Stimulated activated CD4-positive, alpha-beta T cell treated with anti-CD3 and anti-CD28 coated beads, Interleukin-15, amount 100 ng/mL, for 24 hours (primary cell): ENCODE measurements at places on chromosomes 2 and 18.

DNA sequence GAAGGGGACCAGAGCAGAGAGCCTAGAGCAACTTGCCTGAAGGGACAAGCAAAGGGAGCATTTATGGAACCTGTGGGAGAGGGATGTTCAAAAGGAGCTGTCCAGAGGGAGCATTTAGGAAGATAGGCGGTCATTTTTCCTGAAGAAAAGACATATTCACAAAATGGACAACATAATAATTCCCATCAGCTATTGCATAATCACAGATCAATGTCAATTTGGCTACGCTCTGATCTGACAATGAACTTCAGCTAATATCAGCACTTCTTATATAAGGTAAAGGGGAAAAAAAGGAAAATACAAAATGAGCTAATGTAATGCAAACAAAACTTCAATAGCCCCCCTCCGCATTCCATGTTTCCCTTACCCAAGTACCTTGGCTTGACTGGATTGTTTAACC, 291.1 kb upstream of the CDH7 start:
- no peak for DNase-seq

- DNase-seq: no peak
Measured at GRCh38 chr2:25620077-25620476, 53.3 kb downstream of the DTNB start.

DNA sequence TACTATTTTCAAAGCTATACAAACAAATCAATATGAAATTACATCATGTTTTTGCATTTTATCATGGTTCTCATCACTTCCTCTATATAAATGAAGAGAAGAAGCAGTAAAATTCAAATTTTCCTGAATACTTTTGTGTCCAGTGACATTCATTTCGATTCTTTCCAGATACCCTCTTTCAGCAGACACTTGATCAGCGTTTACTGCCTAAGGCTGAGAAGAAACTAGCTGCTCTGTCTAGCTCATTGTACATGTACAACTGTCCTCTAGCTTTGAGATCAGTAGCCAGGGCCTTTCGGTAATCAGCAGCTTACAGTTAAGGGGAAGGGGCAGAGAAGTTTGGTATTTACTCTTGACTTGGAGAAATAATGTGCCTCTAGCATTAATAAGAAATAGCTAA, 4.8 kb downstream of the VRK2 start:
- DNase-seq: no peak

- DNase-seq: no peak
Measured at GRCh38 chr2:178401994-178402437, 49.0 kb downstream of the PRKRA start.

DNA sequence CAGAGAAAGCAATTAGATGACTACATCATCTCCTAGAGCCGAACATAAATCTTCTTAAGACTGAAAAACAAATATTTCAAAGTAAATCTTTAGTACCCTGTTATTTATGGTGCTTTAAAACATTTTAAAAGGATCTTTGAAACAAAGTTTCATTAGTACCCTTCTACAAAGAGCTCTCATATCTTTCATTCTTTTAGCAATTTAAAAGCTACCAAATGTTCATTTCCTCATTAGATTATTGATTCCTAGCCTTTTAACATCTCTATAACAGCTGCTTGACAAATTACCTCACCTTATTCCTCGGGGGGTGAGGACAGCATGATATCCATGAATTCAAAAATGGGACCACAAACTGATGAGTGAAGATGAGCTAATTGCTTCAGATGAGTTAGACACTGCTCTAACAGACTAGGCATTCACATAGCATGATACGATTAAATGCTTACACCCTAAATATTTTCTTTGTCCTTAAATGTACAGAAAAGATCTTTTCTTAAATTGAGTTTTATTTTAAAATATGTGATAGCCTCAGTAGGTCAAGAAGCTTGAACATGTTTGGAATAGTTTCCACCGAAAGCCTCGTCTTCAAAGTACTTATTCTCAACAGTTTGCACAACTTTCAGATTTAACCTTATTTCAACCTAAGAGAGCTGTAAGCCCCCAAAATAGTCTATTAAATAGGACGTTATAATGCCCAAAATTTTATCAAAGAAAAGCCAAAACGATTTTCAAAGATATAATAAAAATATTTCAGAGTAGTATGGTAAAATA, 2.1 kb downstream of the ATAD2B start:
- DNase-seq: no peak

DNA sequence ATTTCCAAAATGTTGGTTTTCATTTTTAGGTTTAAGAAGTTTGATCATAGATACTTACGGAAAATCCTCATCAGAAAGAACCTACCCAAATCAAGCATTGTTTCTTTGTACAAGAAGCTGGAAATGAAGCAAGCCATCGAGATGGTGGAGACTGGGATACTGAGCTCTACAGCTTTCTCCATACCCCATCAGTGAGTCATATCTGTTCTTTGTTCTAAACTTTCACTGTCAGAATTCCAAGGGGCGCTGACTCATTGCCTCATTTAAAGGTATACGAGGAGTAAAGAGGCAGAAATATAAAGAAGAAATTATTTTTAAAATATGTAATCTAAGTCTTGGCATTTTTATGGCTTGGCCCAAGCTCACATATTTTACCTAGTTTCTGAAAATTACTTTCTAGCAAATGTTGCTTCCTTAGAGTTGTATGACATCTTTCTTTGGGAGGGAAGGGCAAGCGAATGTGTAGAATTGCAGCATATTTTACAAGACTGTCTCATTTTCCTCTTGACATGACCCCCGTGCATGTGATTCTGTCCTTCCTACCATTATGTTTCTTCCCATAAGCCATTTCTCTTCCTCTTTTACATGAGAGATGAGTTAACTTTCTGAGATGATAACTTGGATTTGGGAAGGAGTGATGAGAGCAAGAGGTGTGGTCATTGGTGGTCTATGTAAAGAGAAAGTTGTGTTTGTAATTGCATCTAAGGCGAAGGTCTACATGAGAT, 41.2 kb downstream of the SLC9A4 start:
- no peak for DNase-seq

- DNase-seq: no peak
Measured at GRCh38 chr2:9451231-9451630, 23.1 kb upstream of the IAH1 start.

GRCh38 chr2:228869636-228870264, 401.3 kb downstream of the PID1 start:
- no peak for DNase-seq

- no peak for DNase-seq
Measured at GRCh38 chr18:61209801-61210200, 123.4 kb upstream of the CDH20 start.

DNA sequence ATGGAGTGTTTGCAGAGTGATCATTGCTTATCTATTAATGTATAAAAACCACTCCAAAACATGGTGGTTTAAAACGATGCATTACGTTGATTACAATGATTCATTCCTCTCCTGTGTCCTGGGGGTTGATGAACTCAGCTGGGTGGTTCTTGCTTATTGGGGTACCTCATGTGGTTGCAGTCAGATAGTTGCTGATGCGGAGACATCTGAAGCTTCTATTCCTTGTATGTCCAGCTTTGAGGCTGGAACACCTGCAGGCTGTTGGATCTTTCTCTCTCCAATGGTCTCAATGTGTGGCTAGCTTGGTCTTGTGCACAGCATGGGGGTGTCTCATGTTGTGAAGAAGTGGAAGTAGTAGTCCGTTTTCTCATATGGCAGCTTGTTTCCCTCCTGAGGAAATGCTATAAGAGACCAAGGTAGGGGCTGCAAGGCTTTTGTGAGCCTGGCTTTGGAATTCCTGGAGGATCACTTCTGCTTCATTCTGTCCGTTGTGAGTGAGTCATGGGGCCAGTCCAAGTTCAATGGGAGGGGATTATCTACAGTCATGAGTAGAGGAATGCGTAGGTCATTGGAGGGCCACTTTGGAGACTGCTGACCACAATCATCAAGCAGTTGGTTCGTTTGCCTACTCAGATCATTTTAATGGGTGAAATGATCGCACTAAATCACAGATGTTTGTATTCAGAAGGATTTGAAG, 601.0 kb downstream of the SLC4A3 start:
- DNase-seq: no peak

GRCh38 chr2:159246325-159246988, 40.0 kb downstream of the WDSUB1 start:
- DNase-seq: no peak

DNA sequence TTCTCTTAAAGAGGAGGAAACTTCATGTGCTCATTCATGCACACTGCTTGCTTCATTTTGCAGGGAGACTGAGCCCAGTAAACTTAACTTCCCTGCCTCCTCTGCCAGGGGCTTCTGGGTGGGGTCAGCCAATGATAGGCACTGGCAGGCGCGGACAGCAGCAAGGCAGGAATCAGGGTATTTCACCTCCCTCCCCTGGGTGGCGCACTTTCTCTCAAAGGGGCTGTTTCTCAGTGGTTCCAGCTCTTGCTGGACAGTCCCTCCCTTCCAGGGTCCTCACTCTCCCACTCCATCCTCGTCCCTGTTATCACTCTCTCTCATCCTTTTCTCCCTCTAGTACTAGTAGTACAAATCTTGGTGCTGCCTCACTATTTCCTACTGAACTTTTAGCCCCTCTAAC, 320.5 kb upstream of the ZNF521 start:
- no peak for DNase-seq

- no peak for DNase-seq
Measured at GRCh38 chr2:191417746-191418145, 172.5 kb downstream of the MYO1B start.

DNA sequence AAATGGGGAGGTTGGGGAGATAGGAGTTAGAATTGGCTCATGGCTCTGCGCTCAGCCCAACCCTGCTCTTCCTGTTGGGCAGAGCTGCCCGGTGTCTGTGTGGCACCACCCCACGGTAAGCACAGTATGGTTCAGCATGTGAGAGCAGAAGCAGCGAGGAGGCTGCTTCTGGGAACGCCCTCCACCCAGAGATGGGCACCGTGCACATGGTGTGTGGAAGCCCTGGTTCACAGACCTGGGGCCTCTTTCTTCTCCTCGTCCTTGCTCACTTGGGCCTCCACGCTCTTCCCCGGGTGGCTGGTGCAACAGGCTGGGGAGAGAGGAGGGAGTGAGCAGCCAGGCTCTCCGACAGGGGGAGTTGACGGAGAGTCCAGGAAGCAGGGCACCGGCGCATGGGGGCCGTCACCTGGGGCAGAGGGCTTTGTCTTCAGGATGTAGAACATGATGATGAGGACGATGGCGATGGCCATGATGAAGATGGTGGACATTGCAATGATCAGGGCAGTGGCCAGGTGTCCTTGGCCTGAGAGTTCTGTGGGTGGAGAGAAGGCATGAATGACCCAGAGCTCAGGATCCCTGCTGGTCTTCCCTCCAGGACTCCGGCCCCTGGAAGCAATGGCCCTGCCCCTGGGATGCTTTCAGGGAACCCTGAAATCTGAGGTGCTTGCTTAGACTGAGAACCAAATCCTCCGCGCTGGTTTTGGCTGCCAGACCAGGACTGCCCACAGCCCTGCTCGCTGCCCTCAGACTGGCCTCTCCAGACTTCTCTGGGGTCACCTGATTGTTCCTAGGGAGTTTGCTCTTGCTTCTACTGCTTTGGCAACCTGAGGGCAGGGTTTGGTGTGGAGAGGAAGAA, 78.3 kb downstream of the EDAR start:
- DNase-seq: no peak

- DNase-seq: no peak
Measured at GRCh38 chr2:105732955-105733607, 11.6 kb upstream of the NCK2 start.

- DNase-seq: no peak
Measured at GRCh38 chr2:235924675-235925063, 243.5 kb downstream of the GBX2 start.

- DNase-seq: no peak
Measured at GRCh38 chr2:205969584-205969983, 116.4 kb downstream of the INO80D start.

GRCh38 chr2:169069341-169069740, at the start of gene DHRS9:
DHRS9 (plus strand) TSS chr2:169069563; CDS start chr2:169081582, 12,019 bp downstream.
- DNase-seq: peak; percentile 54

- no peak for DNase-seq
Measured at GRCh38 chr2:60275958-60276357, 277.5 kb downstream of the BCL11A start.

DNA sequence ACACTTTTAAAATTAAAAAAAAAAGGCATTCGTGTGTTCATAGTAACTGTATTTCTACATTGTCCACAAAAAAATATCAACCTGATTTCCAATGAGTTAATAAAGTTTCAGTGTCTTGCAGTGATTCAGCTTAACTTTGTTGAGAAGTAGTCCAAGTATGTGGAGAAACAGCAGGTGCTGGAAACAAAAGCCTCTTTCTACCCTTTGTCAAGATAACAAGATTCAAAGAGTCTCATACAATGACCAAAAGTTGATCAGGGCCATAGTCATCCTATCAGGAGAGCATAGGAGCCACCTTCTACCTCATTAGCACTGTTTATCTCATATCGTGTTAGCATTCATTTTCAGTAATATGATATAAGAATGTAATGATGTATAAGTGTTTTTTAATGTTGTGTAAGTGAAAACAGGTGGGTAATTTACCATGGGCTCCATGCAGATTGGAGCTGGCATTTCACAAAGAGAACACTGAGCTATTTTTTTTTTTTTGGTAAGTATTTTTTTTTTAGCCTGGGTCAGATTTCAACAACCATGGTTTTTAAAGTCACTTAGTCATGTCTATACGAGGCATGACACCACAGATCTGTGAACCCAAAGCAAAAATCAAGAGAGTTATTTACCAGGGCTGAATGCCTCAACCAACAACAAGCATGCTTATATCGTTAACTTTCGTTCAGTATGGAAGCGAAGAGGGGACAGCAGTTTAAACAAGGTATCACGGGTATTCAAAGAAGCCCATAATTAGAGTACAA, 165.0 kb upstream of the ZNF521 start:
- DNase-seq: no peak

DNA sequence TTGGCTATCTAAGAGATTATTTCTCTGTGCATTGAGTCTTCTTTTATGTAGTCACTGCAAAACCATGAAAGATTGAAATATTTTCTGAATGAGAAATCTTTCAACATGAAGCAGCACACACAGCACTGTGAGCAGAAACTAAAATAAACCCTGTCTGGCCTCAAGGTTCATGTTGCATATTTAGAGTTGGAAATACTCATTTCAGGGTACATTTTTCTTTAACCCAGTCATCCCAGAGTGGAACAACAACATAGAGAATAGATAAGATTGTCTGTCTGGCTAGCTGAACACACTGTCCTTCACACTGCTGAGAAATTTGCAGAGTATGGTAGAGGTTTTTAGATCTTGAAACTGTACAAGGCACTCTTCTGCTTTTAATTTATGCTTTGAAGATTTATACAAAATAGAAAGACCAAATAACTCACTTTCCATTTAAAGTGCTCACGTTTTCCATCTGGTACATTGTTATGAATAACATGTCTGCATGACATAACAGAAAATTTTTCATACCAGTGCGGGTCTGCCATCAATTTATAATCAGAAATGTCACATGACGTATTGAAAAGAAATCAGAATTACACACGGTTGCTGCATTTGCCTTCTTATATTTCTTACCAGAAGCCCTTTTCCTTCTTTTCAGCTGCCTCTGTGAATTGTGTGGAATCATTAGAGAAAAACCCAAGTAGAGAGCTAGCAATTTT, 25.0 kb upstream of the FN1 start:
- DNase-seq: no peak

DNA sequence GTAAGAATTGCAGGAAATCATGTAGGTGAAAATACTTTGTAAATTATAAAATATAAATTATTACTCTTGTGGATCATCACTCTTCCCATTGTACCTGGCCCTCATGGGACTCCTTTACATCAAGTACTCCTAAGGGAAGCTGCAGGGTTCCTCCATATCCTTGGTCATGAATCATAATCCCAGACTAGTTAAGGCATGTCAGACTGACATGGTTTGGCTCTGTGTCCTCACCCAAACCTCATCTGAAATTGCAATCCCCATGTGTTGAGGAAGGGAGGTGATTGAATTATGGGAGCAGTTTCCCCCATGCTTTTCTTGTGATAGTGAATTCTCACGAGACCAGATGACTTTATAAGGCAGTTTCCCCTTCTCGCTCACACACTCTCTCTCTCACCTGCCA, 77.1 kb downstream of the CMPK2 start:
- DNase-seq: no peak
